ENCODE measurements at places on chromosomes 13 and 19.

DNA sequence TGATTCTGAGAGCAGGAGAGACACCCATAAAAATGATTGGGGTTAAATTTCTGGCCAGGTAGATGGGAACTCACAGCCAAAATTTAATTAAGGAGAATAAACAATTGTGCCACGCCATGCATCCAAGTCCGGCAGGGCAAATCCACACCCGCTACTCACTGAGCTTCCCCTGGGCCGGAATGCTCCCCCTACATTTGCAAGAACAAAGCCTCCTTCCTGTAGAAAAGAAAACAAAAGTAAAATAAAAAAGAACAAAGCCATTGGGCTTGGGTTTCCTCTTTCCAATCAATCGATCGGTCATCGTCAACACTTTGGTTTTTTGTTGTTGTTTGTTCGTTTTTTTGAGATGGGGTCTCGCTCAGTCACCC is 30.2 kb upstream of the TFDP1 start:
- DNase-seq, result no peak

GRCh38 chr19:6393983-6394412 is 1.0 kb upstream of the GTF2F1 start:
- no peak for DNase-seq

- DNase-seq, result no peak
Measured at GRCh38 chr13:26956522-26957142, 196.0 kb upstream of the GPR12 start.

- DNase-seq, result no peak
Measured at GRCh38 chr13:90968166-90968904, 379.2 kb upstream of the MIR17HG start.

DNA sequence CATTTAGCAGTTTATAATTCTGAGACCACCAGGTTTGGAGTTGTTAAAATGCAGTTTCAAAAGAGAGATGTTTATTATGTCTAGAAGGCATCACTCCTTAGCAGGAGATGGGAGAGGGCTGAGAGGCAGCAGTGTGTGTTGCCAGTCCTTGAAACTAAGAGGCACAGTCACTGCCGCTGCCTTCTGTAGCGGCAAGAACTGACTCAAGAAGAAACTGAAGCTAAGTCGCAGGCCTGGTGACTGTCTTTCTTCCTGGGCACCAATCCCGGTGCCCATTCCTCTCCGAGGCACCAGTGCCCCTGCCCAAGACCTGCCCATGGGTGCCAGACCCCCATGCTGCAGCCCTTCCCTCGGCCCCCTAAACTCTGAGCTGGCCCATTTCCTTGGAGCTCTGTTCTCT is 20.1 kb downstream of the N4BP2L1 start:
- DNase-seq, result no peak

DNA sequence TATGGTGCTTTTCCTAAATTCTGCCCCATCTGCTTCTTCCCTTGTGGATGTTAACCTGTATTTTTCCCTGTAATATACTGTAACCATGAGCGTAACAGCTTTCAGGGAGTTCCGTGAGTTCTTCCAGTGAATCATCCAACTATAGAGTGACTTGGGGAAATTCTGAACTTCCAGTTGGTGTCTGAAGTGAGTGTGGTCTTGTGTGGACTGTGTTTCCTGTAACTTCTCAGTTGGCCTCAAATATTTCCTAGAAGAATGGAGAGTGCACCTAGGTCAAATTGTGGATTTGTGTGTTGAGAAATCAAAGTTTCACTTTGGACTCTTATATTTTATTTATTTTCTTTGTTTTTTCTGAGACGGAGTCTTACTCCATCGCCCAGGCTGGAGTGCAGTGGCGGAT is 11.0 kb upstream of the ZNF766 start:
- DNase-seq, result no peak

DNA sequence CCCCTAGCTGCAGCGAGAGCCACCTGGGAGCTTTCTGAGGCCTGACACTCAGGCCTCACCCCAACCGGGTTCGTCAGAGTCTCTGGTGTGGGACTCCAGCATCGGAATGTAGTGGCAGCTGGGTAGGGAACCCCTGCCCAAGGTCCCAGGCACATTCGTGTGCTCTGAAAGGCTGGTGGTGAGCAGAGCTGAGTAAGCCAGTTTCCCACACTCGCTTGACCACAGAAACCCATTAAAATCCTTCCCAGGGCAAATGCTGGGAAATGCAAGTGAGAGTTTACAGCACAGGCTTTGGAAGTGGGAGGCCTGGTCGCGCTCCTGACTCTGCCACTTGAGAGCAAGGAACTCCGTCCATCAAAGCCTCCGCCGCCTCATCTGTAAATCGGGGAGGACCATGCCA is 4.2 kb downstream of the TRAPPC6A start:
- DNase-seq, result no peak

GRCh38 chr13:97932647-97933046 is 20.8 kb upstream of the IPO5 start:
- no peak for DNase-seq

GRCh38 chr19:38808741-38809140 is 4.0 kb downstream of the LGALS4 start:
- DNase-seq, result no peak

- no peak for DNase-seq
Measured at GRCh38 chr13:67493835-67494234, 263.7 kb upstream of the PCDH9 start.

- DNase-seq, result no peak
Measured at GRCh38 chr13:50126263-50126992, 111.2 kb downstream of the KCNRG start.

DNA sequence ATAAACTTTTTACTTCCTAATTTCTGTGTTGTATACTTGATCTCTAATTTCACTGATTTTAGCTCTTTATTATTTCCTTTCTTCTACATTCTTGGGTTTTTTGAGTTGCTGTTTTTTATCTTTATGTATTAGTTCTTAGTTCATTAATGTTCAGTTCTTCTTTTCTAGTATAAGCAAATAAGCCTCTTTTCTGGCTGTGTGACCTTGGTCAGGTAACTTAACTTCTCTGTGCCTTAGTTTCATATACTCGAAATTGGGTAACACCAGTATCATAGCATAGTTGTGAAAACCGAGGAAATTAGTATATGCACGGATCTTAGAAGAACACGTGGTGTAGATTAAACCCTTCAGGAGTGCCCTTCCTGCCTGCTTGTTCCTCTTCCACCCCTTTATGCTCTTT is 130.2 kb upstream of the C1QTNF9B start:
- DNase-seq, result no peak

DNA sequence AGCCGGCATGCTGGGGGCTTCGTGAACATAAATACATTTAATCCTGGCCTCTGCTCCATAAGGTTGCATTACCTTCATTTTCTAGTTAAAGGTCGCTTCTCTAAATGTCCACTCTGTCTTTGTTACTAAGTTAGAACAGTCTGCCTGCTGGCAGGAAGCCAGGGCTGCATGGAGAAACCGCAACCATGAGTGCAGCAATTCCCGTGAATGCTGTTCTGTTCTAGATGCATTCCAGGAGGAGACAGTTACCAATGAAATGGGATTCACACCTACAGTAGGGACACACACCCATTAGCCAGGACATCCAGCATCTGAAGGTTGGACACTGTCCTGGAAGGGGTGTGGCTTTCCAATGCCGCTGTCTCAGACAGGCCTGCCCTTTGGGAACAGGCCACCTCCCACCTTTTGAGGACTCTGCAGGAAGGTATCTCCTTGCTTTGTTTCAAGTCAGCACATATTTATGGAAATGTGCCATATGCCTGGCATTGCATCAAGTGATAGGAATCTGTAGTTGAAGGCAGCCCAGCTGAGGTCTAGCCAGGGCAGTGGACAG is 129.7 kb downstream of the SLC7A1 start:
- no peak for DNase-seq

DNA sequence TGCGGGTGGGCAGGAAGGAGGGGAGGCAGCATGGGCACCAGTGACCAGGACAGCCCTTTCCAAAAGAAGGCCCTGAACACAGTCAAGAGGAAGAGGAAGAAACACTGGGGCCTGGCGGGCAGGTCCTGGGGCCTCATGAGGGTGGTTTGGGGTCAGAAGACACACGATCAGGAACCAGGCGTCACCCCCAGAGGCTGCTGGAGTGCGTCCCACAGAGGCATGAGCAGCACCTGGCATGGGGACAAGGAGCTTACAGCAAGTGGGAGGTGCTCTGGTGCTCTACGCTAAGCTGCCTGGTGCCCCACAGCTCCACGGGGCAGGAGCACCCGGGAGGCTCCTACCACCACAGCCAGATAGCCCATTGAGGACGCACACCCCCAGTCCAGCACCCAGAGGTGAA is 20.0 kb downstream of the ELL start:
- DNase-seq, result no peak

DNA sequence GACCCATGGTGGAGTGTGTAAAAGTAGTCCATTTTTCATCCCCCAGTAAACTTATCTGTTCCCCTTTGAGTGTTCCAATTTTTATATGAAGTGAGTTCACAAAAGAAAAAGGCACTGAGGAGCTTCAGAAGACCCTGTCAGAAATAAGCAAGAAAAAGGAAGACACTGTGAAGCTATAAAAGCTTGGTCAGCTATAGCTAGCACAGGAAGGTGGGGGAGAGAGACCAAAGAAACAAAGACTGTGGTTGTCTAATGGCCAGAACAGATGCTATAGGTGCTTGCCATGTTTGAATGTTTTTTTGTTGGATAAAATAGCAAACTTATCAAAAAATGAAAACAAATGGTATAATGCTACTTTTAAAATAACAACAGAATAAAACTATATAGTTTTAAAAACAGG is 46.5 kb downstream of the RCBTB2 start:
- no peak for DNase-seq

GRCh38 chr19:35375505-35376307 is 4.8 kb downstream of the GPR42 start:
- DNase-seq, result no peak

GRCh38 chr19:11034449-11035213 is 54.6 kb upstream of the LDLR start:
- no peak for DNase-seq

DNA sequence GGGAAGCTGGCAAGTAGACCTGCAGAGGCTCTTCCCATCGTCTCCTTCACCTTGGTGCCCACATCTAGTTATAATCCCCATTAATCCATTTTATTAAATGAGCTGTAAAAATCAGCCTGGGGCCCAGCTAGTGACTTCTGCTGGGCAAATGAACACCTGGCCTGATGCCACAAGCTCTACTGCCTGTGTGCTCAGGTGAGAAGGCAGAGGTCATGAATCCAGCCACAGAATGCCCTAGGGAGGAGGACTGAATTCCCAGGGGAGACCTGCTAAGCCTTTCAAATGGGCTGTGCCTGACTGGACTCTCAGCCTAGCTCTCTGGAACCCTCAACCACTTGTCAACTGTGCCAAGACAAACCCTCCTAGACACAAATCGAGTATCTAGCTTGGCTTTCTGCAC is 74.0 kb downstream of the PDS5B start:
- no peak for DNase-seq

GRCh38 chr13:80166352-80166751 is 174.6 kb downstream of the SPRY2 start:
- no peak for DNase-seq

GRCh38 chr13:114124431-114124830 is 8.0 kb downstream of the RASA3 start:
- DNase-seq, result no peak

DNA sequence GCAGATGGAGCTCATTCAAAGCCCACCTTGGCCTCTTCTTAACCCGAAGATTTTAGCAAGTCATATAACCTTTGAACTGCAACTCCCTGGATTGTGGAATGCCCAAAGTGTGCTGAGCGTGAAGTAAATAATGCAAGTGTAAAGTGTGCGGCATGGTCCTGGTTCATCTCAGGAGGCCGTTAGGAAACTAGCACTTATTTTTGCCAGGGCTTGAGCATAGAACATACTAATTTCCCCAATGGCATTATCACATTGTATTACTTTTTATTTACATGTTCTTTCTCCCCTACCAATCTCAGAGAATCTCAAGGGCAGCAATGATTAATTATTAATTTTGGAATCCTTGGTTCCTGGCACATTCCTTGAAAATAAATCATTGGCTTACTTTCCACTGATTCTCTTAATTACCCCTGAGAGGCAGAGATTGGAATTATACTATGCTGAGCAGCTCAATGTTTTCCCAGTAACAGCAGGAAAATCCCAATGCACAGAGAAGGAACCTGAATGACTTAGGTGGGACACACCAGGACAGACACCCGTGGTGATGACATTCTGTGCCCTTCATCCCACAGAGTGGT is 128.8 kb upstream of the GJB6 start:
- DNase-seq, result no peak

GRCh38 chr13:113823771-113824170 is 40.1 kb downstream of the GAS6 start:
- no peak for DNase-seq

- DNase-seq, result no peak
Measured at GRCh38 chr13:114199954-114200353, 20.9 kb downstream of the CFAP97D2 start.

- DNase-seq, result no peak
Measured at GRCh38 chr13:51998723-51999509, 12.3 kb downstream of the ATP7B start.

- DNase-seq, result no peak
Measured at GRCh38 chr19:39270036-39270871, 2.1 kb downstream of the IFNL2 start.

GRCh38 chr19:51530616-51531015 is 854 bp downstream of the SIGLEC6 start:
- DNase-seq, result no peak

- DNase-seq, result no peak
Measured at GRCh38 chr19:46042252-46042883, 1.6 kb upstream of the IGFL4 start.

- no peak for DNase-seq
Measured at GRCh38 chr13:41791056-41791455, 169.9 kb downstream of the VWA8 start.

All from frontal cortex (tissue), 4 donors.